ENCODE measurements at places on chromosomes 4 and X.

DNA sequence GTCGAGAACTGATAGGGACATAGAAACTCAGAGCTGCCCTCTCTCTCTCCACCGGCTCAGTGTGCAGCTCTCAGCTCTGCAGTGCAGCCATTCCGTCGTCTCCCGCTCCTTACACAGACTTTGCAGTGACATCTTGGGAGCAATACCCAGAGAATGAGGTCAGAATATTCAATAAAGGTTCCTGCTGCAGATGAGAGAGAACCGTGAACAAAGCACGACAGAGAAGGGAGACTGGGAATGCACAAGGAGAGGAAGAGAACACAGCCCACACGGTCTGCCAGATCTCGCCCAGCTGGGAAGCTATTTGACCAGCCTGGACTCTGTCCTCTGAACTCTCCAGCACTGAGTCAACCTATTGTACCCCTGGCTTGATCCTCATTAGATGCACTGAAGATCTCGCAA, 118.0 kb upstream of the PPARGC1A start:
- no peak for DNase-seq

DNA sequence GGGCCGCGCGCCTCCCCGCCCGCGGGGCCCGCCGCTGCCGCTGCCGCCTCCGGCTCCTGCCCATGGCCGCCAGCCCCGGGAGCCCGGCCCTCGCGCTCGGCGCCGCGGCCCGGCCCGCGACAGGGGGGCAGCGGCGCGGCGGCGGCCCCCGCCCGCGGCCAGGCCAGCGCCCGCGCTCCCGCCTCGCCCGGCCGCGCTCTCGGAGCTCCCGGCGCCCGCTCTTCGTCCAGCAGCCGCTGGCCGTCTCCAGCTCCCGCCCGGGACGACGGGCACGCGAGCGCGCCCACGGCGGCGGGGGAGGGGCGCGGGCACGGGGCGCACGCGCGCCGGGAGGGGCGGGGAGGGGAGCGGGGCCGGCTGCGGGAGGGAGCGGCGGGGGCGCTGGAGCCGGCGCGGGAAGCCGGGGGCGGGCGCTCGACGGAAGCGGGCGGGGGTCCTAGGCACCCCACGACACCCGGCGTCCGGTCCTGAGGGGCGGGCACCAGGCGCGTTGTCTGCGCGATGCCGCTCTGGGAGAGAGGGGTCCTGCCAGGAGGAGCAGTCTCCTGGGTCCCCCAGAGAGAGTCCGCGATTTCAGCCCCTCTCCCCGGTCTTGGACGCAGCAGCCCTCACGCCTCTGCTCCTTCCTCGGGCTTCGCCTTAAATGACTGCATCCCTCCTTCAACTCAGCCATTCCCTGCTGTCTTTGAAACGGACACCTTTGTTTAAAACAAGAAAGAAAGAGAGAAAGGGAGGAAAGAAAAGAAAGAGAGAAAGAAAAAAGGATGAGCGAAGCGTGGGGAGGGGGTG, 490 bp upstream of the PDZD4 start:
- no peak for DNase-seq

GRCh38 chr4:142386449-142386848, 459.7 kb downstream of the INPP4B start:
- no peak for DNase-seq

- DNase-seq = no peak
Measured at GRCh38 chr4:20159516-20159915, 92.2 kb upstream of the SLIT2 start.

DNA sequence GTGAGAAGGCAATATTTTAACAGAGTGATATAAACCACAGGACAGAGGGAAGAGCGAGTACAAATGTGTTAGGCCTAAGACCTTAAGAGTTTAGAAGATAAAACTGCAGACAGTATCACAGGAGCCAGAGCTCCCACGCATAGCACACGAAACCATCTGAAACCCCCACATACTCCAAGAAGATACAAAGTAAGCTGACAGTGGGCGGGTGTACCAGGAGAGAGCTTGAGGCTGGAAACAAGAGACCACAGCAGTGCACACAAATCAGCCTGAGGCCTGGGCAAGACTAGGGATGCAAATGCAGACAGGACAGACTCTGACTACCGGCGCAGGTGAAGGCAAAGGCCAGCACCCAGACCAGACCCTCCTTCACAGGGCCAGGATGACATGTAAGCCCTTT, 54.1 kb upstream of the ARHGAP24 start:
- DNase-seq = no peak

- no peak for DNase-seq
Measured at GRCh38 chr4:30838331-30838730, 118.2 kb downstream of the PCDH7 start.

DNA sequence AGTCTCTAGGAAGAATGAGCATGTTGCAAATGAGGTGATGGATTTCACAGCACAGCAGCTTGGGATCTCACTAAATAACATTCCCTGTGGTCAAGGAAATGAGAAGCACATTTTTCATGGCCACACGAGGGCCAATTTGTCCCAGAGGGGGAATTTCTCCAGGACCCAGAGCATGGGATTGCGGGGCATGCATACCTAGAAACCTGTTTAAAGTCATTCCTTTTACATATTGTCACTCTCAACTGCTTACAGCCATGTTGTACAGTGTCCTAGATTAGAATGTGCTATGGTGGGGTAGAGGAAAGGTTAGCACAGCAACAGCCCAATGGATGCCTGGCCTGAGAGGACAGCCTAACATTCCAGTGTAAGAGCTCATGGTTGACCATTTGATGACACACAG, 37.4 kb upstream of the NLGN4X start:
- DNase-seq = no peak

- DNase-seq = no peak
Measured at GRCh38 chr4:113745711-113746110, 15.8 kb downstream of the CAMK2D start.

DNA sequence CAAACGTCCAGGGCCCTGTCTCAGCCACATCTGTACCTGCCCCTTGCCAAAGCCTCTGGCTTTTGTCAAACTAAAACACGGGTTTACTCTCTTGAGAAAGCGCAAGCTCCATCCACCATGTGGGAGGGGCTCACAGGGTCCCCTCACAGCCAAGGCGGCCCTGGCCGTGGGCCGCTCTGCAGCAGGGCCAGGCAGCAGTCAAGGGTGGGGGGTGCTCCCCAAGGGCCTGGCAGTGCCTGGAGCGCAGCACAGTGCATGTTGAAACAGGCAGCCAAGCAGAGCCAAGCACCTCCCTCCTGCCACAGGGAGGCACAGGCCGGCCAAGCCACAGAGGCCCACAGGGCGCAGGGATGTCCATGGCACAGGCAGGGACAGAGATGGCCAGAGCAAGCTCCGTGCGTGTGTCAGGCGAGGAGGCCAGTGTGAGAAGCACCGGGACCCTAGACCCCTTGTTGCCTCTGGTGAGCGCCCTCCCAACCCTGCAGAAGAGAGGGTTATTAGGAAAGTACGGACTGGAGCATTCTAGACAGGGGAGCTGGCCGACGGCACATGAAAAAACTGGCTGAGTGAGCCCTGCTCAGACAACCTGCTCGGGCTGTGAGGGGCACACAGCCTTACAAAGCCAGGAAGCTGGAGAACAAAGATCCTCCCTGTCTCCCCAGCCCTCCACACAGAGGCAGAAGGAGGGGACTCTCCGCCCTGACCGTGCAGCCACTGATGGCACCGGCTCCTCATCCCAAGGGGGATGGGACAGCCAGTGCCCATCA, 39.0 kb downstream of the FAM53A start:
- DNase-seq = no peak

GRCh38 chr4:187286525-187286924, 562.9 kb upstream of the FAT1 start:
- no peak for DNase-seq

GRCh38 chrX:153333266-153333665, 687 bp upstream of the ZNF275 start:
- no peak for DNase-seq

GRCh38 chr4:4492161-4492847, 49.5 kb downstream of the STX18 start:
- DNase-seq = no peak

DNA sequence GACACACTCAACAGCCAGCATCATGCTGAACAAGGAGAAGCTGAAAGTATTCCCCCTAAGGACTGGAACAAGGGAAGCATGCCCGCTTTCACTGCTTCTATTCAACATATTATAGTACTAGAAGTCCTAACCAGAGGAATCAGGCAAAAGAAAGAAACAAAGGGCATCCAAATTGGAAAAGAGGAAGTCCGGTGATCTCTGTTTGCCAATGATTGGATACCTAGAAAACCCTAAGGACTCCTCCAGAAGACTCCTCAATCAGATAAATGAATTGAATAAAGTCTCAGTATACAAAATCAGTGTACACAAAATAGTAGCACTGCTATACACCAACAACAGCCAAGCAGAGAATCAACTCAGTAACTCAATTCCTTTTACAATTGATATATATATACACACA, 44.8 kb downstream of the ARFIP1 start:
- no peak for DNase-seq

DNA sequence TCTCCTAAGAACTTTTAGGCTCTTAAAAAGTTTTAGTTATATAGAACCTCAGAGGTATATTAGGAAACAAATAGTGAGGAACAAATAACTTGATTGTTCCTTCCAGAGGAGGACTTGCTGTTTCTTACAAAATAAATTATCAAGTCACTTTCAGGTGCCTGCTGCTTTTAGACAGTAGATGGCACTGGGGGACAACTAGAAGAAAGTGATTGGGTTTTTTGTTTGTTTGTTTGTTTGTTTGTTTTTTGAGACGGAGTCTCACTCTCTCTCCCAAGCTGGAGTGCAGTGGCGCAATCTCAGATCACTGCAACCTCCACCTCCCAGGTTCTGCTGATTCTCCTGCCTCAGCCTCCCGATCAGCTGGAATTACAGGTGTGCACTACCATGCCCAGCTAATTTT, 35.4 kb upstream of the CDKL5 start:
- DNase-seq = no peak

DNA sequence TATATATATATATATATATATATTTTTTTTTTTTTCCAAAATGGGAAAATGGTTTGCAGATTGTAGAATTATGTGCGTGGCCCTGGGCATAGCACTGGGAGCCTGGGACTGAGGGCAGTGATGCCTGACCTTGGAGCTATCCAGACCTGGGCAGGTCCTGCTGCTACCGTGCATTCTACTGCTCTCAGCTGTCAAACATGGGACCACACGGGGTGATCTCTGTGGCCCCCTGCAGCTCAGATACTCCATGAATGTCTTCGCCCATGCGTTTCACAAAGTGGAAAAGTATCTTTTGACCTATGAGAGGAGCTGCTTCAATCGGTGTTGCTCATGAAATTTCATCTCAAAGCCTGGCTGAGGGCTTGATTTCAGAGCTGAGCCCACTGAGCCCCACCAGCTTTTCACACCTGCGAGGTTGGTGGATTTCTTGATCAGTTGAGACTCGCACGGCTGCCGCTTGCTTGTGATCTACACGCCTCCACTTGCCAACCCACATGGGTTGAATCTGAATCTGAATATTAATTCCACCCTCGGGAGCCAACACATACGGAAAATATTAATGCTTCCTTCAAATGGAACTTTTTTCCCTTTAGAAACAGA, 35.7 kb downstream of the ING2 start:
- no peak for DNase-seq

DNA sequence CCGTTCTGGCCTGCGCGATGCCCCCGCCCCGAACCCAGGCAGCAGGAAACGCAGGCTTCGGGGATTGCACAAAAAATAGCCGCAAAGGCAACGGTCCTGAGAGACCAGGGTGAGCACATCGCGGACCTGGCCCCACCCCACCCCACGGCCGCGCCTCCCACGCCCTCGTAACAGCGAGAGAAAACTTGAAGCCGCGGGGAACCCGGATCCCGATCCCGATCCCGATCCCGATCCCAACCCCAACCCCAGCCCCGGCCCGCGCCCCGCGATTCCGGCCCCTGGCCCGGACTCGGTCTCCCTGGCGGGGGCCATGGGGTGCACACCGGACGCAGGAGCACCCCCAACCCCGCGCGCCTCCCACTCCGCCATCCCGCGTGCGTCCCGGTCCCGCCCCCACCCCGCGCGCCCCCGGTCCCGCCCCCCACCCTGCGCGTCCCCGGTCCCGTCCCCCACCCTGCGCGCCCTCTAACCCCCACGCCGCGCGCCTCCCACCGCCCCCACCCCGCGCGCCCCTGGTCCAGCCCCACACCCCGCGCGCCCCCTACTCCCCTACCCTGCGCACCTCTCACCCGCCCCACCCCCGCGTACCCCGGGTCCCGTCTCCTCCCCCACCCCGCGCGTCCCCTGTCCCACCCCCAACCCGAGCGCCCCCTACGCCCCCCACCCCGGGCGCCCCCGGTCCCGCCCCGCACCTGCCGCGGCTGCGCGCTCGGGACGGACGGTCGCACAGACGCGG, 29.0 kb downstream of the NOP14 start:
- no peak for DNase-seq
